ENCODE measurements at places on chromosomes 4 and X.
A peak's percentile ranks its signal among the peaks of the same experiment; 100 is the strongest.

DNA sequence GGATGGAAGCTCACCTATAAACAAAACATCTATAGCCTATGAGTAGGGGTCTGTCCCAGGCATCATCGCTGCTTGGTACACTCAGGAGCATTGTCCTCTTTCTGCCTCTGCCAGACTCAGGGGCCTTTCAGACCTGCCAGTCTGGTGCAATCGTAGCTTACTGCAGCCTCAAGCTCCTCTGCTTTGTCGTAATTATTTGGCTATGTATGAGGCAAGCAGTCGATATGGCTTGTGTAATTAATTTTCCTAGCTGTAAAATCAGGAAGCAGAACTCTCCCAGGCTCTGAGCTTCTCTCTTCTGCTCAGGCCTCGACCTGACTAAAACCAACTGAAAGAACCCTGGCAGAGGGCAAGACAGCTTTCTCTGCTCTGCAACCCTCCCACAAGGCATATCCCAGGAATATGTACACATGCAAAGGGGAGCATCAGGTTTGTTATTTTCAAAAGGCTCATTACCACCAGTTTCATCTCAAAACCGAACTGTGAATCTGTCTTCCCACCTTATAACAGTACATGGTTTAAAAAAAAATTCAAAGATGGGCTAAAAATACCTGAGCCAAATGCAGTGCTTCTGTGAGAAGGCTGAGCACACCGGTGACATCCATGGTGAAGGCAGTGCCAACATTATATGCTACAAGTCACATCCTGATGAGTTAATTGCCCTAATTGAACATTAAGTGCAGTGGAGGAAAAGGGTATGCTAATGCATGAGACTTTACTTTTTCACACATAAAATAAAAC is 309.2 kb upstream of the EMCN start:
- no peak for DNase-seq

GRCh38 chr4:23903859-23904438 is 14.1 kb upstream of the PPARGC1A start:
- peak; percentile 97 for DNase-seq

DNA sequence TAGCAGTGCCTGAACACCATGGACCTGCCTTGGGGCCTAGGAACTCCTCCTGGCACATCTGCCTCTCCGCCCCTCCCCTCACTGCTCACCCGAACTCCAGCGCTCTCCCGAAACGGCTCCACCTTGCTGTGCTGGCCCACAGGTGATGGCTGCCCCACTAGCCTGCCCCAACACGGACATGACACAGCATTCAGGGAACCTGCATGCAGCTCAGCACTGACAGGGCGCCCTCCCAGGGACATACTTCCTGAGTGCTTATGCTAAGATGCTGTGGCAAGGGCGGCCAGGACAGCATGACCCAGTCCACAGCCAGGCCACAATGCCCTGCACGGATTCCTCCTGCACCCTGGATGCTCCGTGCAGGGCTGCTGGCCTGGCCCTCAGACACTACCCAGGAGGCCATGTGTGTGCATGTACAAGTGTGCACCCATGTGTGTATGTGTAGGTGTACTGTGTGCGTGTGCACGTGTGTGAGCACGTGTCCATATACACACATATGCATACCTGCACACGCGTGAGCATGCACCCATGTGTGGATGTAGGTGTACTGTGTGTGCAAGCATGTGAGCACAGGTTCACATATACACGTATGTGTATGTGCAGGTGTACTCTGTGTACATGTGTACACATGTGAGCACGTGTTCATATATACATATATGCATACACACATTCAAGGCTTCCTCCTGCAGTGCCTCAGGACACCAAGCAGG is 6.0 kb downstream of the TMEM271 start:
- no peak for DNase-seq

- no peak for DNase-seq
Observed at GRCh38 chrX:55716937-55717336, 612 bp upstream of the RRAGB start.

- no peak for DNase-seq
Observed at GRCh38 chr4:159977907-159978617, 875.2 kb downstream of the RAPGEF2 start.

- no peak for DNase-seq
Observed at GRCh38 chrX:55579115-55579514, 44.1 kb upstream of the FOXR2 start.

- DNase-seq: no peak
Observed at GRCh38 chr4:13294961-13295605, 189.1 kb downstream of the RAB28 start.

GRCh38 chr4:10173037-10173753 is 56.6 kb upstream of the WDR1 start:
- DNase-seq: peak; percentile 65

GRCh38 chrX:40327085-40327484 is 229.3 kb upstream of the BCOR start:
- DNase-seq: no peak

Measured in DMS53 (cell line).